IMR-90 (cell line): ENCODE measurements at places on chromosomes 5 and 9.

DNA sequence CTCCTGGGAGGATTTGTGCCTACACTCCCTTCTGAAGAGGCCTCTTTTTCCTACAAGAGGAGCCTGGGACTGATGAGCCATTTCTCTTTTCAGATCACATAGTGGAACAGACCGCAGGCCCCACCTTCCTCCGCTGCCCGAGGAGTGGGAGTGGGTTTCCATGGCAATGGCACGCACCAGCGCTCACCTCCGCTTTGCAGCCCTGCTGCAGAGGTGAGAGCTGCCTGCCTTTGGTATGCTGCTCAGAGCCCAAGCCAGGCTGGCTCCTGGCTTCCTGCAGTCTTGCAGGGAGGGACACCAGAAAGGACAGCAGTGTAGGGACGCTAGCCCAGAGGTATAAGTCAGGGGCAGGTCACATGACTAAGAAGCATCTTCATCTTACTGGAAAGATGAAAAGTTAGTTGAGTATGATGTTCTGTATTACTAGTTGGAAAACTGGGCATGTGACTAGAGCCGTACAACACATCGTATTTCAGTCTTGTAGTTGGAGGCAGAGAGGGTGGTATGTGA lies 12.4 kb downstream of the PTTG1 start:
- 0 out of 2 replicates have a peak, but pooled peaks cover 1% of the 10 kb centered on the region for H3K36me3 ChIP-seq
- no peaks in the 10 kb centered on the region for H3K27me3 ChIP-seq
- DNase-seq = no peak
- H3K4me1 ChIP-seq = no peaks in the 10 kb centered on the region

DNA sequence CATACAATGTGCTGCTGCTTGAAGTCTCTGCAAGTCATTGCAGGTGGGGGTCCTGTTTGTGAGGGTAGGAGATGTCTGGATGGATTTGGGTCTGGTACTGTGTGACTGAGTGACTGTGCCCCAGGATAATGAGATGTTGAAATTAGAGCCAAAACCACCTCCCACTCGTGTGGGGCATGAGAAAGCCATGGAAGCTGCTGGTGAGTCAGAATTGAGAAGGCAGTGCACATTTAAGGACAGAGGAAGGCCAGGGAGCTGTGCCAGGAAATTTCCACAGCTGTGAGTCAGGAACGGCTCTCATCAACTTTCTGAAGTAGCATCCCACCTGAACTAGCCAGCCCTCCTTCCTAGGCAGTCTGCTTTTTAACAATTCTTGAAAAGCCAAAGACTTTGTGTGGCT lies 229.8 kb downstream of the DRD1 start:
- H3K27me3 ChIP-seq = no peaks in the 10 kb centered on the region
- peaks cover 11% of the 10 kb centered on the region for H3K4me1 ChIP-seq
- no peaks in the 10 kb centered on the region for H3K36me3 ChIP-seq
- H3K4me3 ChIP-seq = no peak overlapping the region
- DNase-seq = peak; percentile 97

GRCh38 chr9:89623925-89624420 lies 19.2 kb downstream of the GADD45G start:
- H3K27me3 ChIP-seq = peaks cover 32% of the 10 kb centered on the region
- H3K27ac ChIP-seq = no peak overlapping the region

DNA sequence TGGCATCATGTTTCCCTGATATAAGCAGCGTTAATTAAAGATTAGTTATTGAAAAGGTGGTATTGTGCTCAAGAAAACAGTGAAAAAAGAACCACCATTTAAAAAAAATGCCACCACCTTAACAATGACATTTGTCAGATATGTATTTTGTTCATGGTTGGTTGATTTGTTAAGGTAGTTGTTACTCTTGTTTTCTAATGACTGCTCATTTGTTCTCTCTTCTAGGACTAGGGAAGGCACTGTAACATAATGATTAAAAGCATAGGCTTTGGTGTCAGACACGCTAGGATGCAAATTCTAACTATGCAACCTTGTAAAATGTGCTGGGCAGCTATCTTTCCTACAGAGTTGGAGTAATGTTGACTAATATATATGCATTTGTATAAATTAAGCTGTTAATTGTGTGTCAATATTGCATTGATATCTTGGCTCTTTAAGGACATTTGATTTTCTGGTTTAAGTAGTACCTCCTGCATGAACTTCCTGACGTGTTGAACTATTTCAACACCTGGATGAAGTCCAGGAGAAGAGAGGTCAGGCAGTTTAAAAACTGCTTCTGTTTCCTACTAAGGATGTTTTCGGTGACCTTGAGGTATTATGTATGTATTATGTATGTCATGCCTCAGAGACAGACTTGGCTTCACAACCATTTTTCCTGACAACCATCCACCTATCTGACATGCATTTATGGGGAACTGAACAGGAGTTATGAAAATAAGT lies 77.8 kb downstream of the MUSK start:
- peaks cover 20% of the 10 kb centered on the region for H3K4me1 ChIP-seq
- peak overlapping the region; percentile 100 for H3K27ac ChIP-seq
- H3K36me3 ChIP-seq = no peaks in the 10 kb centered on the region
- H3K27me3 ChIP-seq = no peaks in the 10 kb centered on the region
- DNase-seq = no peak

GRCh38 chr9:131517761-131518190 lies 13.3 kb downstream of the UCK1 start:
- H3K27me3 ChIP-seq = no peaks in the 10 kb centered on the region
- H3K36me3 ChIP-seq = peaks cover 83% of the 10 kb centered on the region
- H3K4me3 ChIP-seq = no peak overlapping the region
- no peaks in the 10 kb centered on the region for H3K4me1 ChIP-seq
- H3K27ac ChIP-seq = no peak overlapping the region
- no peak for DNase-seq

- H3K4me1 ChIP-seq = no peaks in the 10 kb centered on the region
- no peak overlapping the region for H3K4me3 ChIP-seq
- H3K27ac ChIP-seq = no peak overlapping the region
- H3K36me3 ChIP-seq = no peaks in the 10 kb centered on the region
- peaks cover 2% of the 10 kb centered on the region for H3K27me3 ChIP-seq
These were observed 413.0 kb downstream of the ZNF608 start for GRCh38 chr5:124333298-124333979.
